ENCODE measurements at places on chromosomes 5 and 9. TPM values are rescaled to one million over a fixed set of nuclear protein-coding genes. Genes with fewer than 3 reads are reported as not detected.

Gene FOXD4L5
- total RNA-seq = 0.37 TPM

GRCh38 chr5:38069360-38069759 is 189.0 kb upstream of the EGFLAM start:
- ATAC-seq = no peak

Gene DNAJC18
- total RNA-seq = 41.5 TPM

- ATAC-seq = no peak
Measured at GRCh38 chr5:142825378-142826089, 55.4 kb downstream of the ARHGAP26 start.

DNA sequence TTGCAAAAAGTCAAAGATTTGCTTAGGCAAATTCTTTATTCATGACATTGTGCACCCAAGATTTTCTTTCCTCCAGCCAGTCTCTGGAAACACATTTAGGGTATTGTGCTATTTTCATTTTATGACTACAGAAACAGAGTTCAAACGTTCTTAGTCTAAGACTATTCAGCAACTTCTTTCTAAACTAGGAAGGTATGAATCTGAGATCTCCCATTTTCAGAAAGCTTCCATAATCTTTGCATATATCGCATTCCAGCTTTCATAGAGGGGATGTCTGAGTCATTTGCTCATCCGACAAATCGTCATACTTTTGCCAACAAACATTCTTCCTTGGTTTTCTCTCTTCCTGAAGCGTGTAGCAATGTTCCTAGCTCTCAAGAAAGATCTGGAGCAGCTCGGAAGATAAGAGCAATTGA is 1.6 kb upstream of the PAPPA start:
- no peak for ATAC-seq

Gene SLC31A2
- total RNA-seq = 10.9 TPM

Gene GRIN3A
- total RNA-seq = not detected

- ATAC-seq = no peak
Measured at GRCh38 chr9:72726947-72727346, 205.5 kb downstream of the TMC1 start.

- no peak for ATAC-seq
Measured at GRCh38 chr9:75552941-75553340, 337.5 kb upstream of the PCSK5 start.

Gene GRXCR2
- not detected for total RNA-seq

DNA sequence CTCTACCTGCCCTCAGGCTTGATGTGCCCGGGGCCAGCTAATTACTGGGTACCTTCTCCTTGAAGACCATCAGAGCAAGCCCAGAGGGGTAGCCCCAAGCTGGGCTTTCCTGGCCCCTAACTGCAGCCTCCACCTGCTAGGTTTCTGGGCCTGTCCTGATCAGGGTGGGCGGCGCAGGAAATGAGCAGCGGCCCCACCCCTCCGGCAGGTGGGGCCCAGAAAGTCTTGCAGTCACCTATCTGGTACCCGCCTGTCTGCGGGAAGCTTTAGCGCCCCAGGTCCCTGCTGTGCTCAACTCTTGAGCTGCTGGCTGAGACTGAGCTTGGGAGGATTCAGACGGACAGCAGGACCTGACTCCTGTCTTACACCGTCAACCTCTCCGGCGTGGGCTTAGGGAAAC is 37.1 kb upstream of the LHX2 start:
- ATAC-seq = no peak

- no peak for ATAC-seq
Measured at GRCh38 chr5:179680014-179680779, 637 bp downstream of the CBY3 start.

DNA sequence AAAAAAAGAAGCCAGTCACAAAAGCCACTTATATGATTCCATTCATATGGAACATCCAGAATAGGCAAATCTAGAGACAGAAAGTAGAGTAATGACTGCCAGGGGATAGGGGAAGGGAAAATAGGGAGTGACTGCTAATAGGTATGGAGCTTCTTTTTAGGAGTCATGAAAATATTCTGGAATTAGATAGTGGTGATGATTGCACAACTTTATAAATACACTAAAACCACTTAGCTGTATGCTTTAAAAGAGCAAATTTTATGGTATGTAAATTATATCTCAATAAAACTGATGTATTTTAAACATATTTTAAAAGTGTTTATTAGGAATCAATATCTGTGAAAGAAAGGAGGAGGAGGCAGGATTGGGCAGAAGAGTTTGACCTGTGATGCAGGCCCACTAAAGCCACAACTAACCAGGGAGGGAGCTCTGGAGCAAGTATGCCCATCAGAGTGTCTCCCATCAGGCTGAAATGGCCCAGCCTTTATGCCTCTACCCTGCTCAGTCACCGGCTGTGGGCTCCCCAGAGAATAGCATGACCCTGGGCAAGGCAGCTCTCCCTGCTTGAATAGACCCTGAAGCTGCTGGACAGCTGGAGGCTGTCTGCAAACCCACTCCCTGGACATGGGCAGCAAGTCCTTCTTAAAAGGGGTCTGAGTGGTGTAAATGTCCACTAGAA is 96.0 kb upstream of the SLC44A1 start:
- ATAC-seq = no peak

DNA sequence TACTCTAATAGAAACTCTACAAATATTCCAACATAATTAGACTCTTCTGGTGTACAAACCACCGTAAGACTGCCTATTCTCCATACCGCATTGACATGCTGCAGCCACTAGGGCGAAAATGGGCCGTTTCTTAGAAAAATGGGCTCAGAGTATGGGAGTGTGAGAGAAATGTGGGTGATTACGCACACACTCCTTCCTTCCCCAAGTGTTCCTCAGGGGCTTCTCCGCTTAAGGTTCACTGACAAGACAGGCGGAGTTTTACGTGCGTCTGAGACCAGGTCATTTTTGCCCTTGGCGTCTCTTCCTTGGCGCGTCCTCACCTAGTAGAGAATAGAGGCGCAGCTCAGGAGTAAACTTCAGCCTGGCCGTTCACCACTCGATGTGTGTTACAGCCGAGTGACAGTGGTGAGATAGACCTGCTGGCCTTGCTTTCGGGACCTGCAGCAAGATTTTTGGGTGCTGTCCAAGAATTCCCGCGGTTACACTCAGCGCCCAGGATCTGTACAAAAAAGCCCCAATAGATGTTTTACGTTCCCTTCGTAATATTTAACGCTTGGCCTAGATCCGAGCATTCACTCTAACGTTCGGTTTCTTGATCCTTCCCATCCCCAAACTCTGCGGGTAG is 1.8 kb upstream of the NTRK2 start:
- peak; percentile 18 for ATAC-seq

DNA sequence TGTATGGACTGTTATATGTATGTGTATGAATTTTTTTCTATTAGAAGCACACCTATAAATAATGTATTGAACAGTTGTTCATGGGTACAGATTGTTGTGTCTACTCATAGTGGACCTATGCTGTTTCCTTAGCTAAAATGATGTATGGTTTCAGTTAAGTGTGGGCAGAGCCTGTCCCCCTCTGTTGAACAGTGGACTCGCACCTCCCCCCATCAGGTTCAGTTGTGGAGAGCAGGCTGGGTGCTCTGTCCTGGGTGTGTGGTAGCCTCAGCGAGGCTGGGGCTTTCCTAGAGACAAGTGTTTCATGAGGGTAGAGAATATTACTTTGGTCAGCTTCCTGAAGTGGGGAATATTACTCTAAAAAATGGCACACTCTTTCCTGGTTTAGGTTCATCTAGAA is 47.4 kb upstream of the LRRTM2 start:
- ATAC-seq = no peak

GRCh38 chr5:178624631-178625546 is 2.0 kb downstream of the CLK4 start:
- no peak for ATAC-seq

Gene DEPDC1B
- 37.9 TPM for total RNA-seq

GRCh38 chr5:144083185-144083584 is 87.3 kb downstream of the YIPF5 start:
- ATAC-seq = no peak

- ATAC-seq = no peak
Measured at GRCh38 chr5:11650936-11651335, 253.3 kb downstream of the CTNND2 start.

Gene FOXI1
- not detected for total RNA-seq

Gene ALDOB
- not detected for total RNA-seq

DNA sequence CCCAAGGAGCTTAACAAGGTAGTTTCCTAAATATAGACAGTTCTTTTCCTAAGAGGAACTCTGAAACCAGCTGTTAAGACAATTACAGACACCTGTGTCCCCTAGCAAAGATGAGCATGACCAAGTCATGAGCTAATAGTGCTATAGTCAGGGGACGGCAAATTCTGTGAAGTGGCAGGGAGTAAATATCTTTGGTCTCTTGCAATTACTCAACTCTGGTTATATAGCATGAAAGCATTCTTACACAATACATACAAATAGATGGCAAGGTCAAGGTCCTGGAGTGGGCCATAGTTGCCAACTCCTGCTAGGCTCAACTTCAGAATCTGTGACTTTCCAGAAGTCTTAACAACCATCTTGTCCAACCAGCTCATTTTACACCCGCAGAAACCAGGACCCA is 103.7 kb downstream of the RFK start:
- ATAC-seq = no peak

DNA sequence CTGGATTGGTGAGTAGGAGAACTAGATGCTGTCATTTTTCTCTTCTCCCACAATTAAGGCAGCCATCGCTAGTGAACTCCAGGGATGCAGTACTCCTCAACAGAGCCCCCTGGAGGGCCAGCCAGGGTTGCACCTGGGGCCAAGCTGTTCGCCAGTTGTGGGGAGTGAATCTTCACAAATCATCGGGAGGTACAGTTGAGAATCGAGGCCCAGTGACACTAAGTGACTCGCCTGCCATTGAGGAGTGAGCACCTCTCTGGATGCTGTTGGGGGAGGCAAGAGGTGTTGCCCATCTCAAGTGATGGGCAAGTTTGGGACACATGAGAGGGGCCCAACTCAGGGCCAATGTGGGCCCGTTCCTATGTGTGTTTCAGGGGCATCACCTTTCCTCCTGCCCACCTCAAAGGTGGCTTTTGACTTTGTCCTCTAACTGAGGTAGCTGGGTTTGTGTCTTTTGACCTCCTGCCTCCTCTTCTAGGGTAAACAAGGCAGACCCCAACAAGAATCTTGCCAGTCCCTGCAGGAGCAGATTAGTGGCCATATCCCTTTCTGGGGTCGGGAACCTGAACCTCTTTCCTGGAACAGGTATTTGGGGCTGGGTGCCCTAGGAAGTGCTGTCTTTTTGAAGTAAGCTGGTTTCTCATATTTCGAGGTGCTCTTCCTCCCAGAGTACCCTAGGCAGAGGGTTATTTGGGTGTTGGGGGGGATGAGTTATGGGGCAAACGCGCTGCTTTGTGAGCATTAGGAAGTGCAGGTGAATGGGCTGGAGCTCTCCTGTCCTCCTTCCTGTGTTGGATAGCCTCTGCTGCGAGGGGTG is 181.2 kb downstream of the MACROH2A1 start:
- no peak for ATAC-seq

DNA sequence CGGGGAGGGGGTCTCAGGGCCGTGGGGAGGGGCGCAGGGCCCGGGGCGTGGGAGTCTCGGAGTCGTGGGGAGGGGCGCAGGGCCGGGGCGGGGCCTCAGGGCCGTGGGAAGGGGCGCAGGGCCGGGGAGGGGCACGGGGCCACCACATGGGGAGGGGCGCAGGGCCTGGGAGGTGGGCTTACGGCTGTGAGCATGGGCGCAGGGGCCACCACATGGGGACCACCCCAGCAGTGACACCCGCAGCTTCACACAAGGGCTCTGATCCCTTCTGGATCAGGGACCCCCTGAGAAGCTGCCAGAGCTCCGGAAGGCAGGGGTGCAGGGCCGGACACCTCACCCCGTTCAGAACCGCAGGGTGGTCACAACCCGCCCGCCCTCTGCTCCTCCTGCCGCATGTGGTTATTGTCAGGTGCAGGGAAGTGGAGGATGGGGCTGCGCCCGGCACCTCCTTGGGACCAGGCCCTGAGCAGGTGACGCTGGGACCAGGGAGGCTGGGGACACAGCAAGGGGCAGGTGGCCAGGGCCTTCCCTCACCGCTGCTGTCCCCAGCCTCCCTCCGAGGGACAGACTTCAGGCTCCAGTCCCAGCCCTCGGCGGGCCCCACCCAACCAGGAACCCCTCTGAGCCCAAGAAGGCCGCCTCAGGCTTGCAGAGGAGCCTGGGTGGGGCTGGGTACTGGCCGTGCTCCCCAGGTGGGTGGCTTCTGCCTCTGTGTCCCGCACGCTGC is 53.7 kb downstream of the EXD3 start:
- ATAC-seq = no peak

Gene NMUR2
- not detected for total RNA-seq

- ATAC-seq = no peak
Measured at GRCh38 chr9:136117916-136118319, 757 bp downstream of the TMEM250 start.

DNA sequence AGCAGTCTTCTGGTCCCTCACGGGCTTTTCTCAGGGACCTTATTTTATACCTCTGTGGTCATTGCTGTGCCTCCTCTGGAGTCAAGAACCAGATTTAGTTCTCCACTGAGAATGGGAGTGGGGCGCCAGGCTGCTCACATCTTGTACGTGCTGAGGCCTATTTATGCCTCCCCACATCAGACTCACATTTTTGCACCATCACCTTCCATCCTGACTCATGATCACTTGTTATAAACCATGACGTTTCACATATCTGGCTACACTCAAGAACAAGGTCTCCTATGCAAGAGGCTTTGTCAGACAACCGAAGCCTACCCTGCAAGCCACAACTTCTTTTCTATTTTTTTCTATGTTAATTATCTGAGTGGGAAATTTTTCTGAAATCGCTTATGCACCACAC is 10.7 kb downstream of the PRUNE2 start:
- ATAC-seq = no peak

GRCh38 chr5:27748847-27749246 is 710.5 kb upstream of the CDH9 start:
- no peak for ATAC-seq

- ATAC-seq = no peak
Measured at GRCh38 chr5:72463449-72464052, 43.7 kb downstream of the ZNF366 start.

GRCh38 chr9:106174346-106174745 is 480.0 kb downstream of the TMEM38B start:
- ATAC-seq = no peak

GRCh38 chr9:7097785-7098752 is 340.3 kb downstream of the KDM4C start:
- no peak for ATAC-seq

Gene SMIM33
- 0.54 TPM for total RNA-seq

- ATAC-seq = no peak
Measured at GRCh38 chr9:135213566-135213965, 126.1 kb downstream of the OLFM1 start.

DNA sequence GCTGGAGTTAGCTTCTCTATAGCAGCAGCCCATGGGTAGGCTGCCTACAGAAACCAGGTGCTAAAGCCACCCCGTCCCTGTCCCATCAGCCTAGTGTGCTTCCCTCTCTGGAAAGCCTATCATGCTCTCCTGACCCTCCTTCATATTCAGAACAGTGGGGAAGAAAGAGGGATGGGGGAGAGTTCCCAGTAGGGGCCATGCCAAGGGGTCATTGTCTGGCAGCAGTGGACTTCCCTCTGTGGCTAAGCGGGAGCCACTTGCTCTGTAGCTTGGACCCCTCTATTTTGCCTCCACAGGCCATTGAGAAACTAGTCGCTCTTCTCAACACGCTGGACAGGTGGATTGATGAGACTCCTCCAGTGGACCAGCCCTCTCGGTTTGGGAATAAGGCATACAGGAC is 17.5 kb downstream of the PTPA start:
- ATAC-seq = no peak

Gene SUSD3
- total RNA-seq = 68.4 TPM

- ATAC-seq = no peak
Measured at GRCh38 chr5:161804263-161804662, 43.7 kb upstream of the GABRA1 start.

Data from activated T-helper 17 cell treated with anti-CD3 and anti-CD28 coated beads, Interleukin-2, amount 50 U/mL, for 72 hours (primary cell).